ENCODE measurements at places on chromosomes 2 and 18.

DNA sequence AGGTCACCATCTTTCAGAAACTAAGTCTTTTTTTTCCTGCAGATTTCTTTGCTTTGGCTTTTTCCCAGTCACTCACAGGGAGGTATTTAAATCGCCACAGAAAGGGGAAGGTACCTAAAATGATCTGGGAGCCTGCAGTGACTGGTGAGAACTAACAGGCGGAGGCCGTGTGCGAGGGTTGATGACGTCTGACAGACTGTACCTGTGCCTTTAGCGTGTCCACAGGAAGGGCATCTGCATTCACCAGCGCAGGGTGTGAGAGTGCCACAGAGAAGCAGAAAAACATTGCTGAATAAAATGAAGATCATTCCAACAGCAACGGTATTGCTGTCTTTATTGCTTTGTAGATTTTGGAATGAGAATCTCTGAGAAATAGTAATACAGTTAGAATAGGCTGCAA lies 5.7 kb downstream of the CTDP1 start:
- DNase-seq, result no peak

DNA sequence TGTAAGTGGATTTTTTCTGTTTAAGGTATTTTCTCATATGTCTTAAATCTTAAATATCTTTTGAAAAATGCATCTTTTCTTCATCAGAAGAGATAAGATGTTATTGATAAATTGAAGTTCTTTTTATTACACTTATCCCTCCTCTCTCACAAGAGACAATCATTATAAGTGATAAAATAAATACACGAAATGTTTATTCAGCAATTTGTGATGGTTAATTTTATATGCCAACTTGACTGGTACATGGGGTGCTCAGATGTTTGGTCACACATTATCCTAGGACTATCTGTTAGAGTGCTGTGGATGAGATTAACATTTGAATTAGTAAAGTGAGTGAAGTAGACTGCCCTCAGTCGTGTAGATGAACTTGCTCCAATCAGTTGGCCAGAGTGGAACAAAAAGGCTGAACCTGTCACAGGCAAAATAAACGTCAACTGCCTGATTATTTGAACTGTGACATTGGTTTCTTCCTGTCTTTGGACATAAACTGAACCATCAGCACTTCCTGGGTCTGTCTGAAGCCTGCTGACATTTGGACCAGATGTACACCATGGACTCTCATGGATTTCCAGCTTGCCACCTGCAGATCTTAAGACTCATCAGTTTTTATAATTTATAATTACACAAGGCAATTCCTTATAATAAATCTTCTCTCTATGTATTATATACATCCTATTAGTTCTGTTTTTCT lies 1126.7 kb downstream of the LRP1B start:
- DNase-seq, result no peak

DNA sequence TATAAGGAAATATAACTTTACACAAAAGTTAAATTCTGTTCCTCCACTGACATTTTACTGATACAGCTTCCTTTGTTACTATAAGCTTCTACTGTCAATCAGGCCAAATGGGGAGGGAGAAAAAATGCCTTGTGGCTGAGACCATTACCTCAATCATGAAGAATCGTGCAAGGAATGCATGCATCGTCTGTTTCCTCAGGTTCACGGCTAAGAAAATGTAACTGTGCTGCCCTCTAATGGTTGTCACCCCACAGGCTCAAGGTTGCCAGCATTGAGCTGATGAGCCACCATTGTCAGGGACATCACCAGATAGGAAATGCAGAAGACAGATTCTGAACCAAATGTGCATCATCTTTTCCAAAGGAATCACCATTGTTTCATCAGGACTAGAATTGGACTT lies 426.9 kb downstream of the CDH2 start:
- DNase-seq, result no peak

- no peak for DNase-seq
Measured at GRCh38 chr2:144339048-144339447, 180.9 kb downstream of the ZEB2 start.

GRCh38 chr2:178761759-178762371 lies 45.4 kb downstream of the TTN start:
- peak; percentile 53 for DNase-seq

DNA sequence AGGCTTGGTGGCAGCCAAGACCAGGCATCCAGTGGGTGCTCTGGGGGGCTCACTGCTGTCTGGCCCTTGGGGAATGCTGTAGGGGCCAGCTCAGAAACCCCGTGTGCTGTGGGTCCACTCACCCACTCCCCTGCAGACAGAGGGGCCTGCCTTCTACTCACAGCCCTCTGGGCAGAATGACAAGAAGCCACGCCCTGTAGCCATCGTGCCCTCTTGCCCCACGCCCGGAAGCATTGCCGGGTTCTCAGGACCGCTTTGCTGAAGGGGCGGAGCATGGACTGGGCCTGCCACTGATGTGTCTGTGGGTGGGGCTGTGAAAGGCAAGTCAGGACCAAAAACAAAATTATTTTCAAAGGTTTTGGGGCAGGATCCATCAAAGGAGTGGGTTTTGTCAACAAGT lies 27.8 kb downstream of the GLI2 start:
- no peak for DNase-seq

DNA sequence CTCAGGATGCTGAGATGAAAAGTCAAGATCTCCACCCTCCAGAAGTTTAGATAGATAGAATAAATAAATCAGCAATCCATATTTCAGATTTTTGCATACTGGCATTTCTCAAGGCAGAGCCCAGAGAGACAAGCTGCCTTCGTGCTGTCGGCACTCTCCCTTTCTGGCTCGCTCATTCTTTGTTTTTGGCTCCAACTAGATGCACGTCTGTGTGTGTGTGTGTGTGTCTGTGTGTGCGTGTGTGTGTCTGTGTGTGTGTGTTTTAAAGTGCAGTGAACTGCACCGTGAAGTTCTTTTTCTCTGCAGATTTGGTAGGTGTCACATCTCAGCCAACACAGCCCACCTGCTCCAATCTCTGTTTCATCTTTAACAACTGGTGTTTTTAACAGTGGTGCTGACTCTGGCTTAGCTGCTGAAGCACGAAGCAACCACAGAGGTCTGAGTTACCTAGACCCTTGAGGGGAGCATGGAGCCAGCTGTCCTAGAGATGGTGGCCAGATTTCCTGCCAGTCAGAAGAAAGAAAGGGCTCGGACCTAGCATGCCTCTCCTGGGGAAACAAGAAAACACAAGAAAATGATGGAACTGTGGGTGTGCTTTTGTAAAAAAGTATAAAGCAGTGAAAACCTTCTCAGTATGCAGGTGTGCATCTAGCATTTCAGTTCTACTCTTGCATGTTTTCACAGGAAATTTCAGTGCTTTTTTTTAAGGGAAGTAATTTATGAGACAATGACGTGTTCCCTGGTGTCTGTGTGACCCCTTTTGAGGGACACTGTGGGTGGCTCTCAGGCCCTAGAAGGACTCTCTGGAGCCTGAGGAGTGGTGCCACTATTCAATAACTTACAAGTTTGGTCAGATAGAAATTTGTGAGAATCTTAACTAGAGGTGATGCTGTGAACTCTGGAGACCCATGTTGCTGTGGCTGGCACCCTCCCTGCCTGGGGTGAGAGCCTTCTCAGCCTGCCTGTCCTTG lies 364.3 kb downstream of the RNF144A start:
- peak; percentile 69 for DNase-seq

DNA sequence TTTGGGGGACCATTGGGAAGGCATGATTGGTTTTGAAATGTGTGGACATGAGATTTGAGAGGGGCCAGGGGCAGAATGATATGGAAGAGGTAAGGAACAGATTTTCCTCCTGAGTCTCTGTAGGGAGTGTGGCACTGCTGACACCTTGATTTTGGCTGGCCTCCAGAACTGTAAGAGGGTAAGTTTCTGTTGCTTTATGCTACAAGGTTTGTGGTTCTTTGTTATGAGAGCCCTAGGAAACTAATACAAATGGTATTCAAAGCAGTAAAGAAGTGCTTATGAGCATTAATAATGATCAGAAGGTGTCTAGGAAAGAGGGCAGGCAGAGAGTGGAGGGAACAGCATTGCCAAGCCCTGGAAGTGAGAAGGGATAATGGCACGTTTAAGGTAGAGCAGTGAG lies 574.3 kb upstream of the NXPH2 start:
- DNase-seq, result peak; percentile 30

DNA sequence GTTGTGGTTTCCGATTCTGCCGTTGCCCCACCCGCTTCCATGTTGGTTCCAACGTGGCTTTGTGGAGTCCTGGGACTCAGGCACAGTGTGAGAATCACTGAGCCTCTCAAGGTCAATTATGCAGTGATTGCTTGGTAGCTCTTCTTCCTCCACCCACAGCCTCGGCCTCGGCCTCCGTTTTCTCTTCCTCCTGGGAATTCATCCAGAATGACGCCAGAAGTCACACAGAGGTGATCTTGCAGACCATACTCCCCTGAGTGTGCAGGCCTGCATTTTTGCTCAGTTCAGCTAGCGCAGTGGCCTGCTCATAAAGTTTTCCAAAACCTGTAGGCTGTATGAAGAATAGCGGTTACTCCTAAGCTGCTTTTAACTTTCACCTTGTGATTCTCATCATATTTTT lies 273.3 kb downstream of the GBX2 start:
- DNase-seq, result no peak

DNA sequence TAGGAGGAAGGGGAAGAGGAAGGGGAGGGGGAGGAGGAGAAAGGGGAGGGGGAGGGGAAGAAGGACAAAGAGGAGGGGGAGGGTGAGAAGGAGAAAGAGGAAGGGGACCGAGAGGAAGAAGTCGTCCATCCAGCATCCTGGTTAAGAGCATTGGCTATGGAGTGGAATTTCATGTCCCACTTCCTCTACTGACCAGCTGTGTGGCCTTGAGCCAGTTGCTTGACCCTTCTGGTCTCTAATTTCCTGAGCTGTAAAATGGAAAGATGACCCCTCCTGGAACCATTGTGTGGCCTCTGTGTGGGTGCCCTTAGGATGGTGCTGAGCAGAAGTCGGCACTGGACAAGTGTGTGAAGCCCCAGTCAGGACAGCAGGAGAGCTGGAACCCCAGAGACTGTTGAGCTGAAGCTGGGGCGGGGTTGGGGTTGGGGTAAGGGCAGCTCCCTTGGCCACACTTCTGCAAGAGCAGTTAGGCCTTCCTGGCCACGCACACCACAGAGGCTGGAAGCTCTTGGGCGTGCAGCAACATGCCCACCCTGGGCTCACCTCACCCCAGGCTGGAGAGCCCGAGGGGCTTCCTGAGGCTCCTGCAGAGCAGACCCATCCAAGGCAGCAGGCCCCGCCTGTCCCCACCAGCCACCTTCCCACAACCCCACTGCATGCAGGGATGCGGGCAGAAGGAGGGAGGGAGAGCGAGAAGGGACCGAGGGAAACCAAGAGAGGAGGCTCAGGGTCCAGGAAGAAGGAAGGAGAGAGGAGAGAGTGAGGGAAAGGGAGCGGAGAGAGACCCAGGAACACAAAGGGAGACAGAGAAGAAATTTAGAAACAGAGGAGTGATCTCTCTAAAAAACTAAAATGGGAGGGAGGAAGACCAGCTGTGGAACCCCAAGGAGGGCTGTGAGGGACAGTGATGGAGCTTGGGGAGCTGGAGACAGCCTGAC lies 16.2 kb downstream of the ADRA2B start:
- DNase-seq, result no peak

DNA sequence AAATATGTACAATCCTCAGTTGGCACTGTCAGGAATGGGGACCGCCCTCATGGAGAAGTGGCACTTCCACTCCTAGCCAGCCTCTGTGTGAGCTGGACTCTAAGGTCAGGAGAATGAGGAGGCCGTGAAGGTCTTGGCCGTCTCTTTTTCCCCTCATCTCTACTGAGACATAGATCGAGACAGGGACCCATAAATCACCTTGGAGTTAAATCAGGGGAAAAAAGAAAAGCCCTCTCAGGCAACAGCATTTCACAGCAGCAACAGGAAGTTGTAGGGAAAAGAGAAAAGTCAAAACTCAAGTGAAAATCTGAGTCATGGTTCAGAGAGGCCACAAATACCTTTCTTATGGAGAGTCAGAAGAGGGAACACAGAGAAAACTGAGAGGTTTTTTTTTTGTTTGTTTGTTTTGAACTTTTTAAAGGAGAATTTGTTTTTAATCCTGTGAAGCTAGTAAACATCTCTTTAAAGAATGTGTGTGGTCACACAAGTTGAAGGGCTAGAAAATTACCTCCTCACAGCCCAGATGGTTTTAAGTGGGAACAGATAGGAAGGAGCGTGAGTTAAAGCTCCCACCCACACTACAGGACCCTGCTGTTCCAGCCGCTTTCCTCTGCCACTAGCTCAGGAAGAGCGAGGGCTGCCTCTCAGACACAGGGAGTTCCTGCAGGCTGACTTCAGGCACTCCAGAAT lies 30.6 kb upstream of the CYP1B1 start:
- DNase-seq, result no peak

- DNase-seq, result no peak
Measured at GRCh38 chr18:7388741-7389140, 157.9 kb downstream of the LRRC30 start.

GRCh38 chr2:173400760-173401159 lies 46.1 kb downstream of the CDCA7 start:
- DNase-seq, result no peak

DNA sequence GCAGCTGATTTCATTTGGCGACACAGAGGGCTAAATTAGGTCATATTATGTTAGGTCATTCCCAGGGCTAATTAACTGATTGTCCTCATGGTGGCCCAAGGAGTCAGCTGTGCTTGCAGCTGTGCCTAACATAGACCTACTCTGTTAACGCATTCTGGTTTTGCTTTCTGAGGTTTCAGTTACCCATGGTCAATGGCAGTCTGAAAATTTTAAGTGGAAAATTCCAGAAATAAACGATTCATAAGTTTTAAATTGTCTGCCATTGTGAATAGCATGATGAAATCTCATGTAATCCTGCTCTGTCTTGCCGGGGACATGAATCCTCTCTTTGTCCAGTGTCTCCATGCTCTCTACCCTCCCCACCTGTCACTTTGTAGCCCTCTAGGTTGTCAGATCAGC lies 168.7 kb downstream of the KCNS3 start:
- DNase-seq, result no peak

DNA sequence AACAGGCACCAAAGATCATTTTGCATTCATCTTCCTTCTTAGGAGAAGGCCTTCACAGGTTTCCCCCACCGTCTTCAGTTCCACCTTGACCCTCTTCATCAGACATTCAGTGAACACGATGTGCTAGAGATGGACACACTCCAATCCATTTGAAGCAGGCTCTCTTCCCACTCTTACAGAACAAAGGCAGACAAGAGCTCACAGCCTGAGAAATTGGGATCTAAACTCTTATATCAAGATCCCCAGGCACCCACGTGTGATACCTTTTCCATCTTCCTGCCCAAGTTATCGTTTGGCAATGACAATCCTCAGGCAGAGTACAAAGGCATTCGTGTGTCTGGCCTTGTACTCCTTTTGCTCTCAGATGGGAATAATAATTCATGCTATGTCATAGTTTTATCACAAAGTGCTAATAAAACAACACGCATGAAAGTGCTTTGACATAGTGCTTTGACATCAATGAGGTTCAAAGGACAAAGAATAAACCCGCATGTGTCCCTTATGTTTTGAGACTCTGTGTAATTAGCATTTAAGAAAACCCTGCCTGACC lies 369.3 kb upstream of the KLHL29 start:
- no peak for DNase-seq

- no peak for DNase-seq
Measured at GRCh38 chr2:69216535-69217332, 170.3 kb downstream of the GFPT1 start.

- DNase-seq, result no peak
Measured at GRCh38 chr2:128439791-128440665, 121.4 kb upstream of the HS6ST1 start.

- no peak for DNase-seq
Measured at GRCh38 chr2:210616074-210616473, 59.7 kb downstream of the CPS1 start.

- DNase-seq, result no peak
Measured at GRCh38 chr18:36484591-36484990, 187.1 kb downstream of the FHOD3 start.

Measured in NCI-H2171 (cell line).